ENCODE measurements at places on chromosomes 7 and 10.

DNA sequence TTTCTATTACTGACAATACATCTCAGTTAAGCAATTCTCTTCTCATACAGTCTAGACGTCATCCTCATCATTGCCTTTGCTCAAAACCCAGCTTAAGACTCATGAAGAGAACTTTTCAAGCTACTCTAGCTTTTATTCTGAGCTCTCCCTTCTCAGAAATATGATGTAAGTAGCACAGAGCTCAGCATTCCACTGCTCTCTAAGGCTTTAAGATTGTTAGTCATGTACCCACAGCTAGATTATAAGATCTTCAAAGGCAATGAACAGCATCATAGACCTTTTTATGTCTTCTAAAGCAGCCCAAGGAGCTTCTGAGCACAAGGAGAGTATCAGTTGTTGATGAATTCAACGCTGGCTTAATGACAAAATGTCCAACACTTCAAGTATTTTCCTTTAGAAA is 119.3 kb downstream of the NRP1 start:
- DNase-seq, result no peak

- DNase-seq, result no peak
These were observed 28.3 kb downstream of the NCAPG2 start for GRCh38 chr7:158676171-158676840.

DNA sequence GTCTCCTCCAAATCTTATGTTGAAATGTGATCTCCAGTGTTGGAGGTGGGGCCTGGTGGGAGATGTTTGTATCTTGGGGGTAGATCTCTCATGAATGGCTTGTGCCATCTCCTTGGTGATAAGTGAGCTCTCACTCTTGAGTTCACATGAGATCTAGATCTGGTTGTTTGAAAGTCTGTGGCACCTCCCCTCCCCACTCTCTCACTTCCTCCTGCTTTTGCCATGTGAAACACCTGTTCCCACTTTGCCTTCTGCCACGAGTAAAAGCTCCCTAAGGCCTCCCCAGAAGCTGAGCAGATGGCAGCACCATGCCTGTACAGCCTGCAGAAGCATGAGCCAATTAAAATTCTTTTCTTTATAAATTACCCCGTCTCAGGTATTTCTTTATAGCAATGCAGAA is 23.5 kb downstream of the TMEM229A start:
- DNase-seq, result no peak

DNA sequence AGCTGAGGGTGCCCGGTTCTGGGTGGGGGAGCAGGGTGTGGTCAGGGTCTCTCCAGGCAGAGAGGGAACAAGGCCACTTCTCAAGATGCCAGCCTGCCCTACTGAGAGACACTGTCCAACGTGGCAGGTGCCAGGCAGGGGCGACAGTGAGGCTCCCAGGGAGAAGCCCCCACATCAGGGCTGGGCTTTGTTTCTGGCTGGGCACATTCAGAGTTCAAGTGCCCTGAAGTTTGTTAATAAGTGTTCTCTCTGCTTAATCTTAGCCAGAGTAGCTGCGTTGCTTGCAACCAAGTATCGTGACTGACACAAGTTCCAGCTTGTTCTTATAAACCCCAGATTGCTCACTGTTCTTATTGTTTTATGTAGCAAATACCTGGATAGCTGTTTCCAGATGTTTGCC is 21.8 kb downstream of the FOXL3 start:
- peak; percentile 28 for DNase-seq

Measured in right lobe of liver (tissue), 6 donors.